ENCODE measurements at places on chromosomes 5 and 9. TPM values are rescaled to one million over a fixed set of nuclear protein-coding genes. Genes with fewer than 3 reads are reported as not detected.

The PHYHD1 gene
- total RNA-seq, result 2.1 TPM

The CARD9 gene
- total RNA-seq, result 1.8 TPM

The TERT gene
- total RNA-seq, result not detected

The RHOBTB3 gene
- 273 TPM for total RNA-seq

The KIF20A gene
- total RNA-seq, result 3.9 TPM

The CNOT8 gene
- total RNA-seq, result 91.8 TPM

The LCN1 gene
- 0.59 TPM for total RNA-seq

The EMB gene
- total RNA-seq, result 5.0 TPM

The NNT gene
- total RNA-seq, result 101 TPM

The TMC1 gene
- 0.28 TPM for total RNA-seq

The CXCL14 gene
- total RNA-seq, result 0.97 TPM

The NTMT1 gene
- 28.7 TPM for total RNA-seq

The ACTL7B gene
- total RNA-seq, result not detected

The PRXL2C gene
- 9.5 TPM for total RNA-seq

The ROPN1L gene
- total RNA-seq, result 0.14 TPM

The SLC46A2 gene
- total RNA-seq, result not detected

The SPATA31D4 gene
- not detected for total RNA-seq

The CACFD1 gene
- 10.4 TPM for total RNA-seq

The LTC4S gene
- total RNA-seq, result 0.59 TPM

The PSMB7 gene
- 162 TPM for total RNA-seq

The AJM1 gene
- total RNA-seq, result 2.1 TPM

The GRIA1 gene
- total RNA-seq, result 0.59 TPM

The IFT74 gene
- 16.9 TPM for total RNA-seq

The SH3GL2 gene
- total RNA-seq, result not detected

The MELK gene
- 3.0 TPM for total RNA-seq

The PCDHGA11 gene
- total RNA-seq, result 19.4 TPM

The KCTD16 gene
- 33.0 TPM for total RNA-seq

The PCDHB8 gene
- total RNA-seq, result 0.89 TPM

The RAD1 gene
- 16.1 TPM for total RNA-seq

The FTMT gene
- not detected for total RNA-seq

The PPP2R2B gene
- 0.18 TPM for total RNA-seq

The DDX4 gene
- total RNA-seq, result not detected

The OTP gene
- not detected for total RNA-seq

The PCDHGA2 gene
- 3.5 TPM for total RNA-seq

The ALDH1B1 gene
- total RNA-seq, result 62.5 TPM

The ATP10B gene
- total RNA-seq, result not detected

The NAIF1 gene
- total RNA-seq, result 11.6 TPM

The NUTM2F gene
- not detected for total RNA-seq

The C9orf153 gene
- total RNA-seq, result 1.1 TPM

The TMOD1 gene
- not detected for total RNA-seq

The SPINK6 gene
- total RNA-seq, result not detected

The SLC27A6 gene
- under 0.01 TPM for total RNA-seq

The LHFPL2 gene
- total RNA-seq, result 99.6 TPM

The PAM gene
- 529 TPM for total RNA-seq
